ENCODE measurements at places on chromosomes 5 and 9.

DNA sequence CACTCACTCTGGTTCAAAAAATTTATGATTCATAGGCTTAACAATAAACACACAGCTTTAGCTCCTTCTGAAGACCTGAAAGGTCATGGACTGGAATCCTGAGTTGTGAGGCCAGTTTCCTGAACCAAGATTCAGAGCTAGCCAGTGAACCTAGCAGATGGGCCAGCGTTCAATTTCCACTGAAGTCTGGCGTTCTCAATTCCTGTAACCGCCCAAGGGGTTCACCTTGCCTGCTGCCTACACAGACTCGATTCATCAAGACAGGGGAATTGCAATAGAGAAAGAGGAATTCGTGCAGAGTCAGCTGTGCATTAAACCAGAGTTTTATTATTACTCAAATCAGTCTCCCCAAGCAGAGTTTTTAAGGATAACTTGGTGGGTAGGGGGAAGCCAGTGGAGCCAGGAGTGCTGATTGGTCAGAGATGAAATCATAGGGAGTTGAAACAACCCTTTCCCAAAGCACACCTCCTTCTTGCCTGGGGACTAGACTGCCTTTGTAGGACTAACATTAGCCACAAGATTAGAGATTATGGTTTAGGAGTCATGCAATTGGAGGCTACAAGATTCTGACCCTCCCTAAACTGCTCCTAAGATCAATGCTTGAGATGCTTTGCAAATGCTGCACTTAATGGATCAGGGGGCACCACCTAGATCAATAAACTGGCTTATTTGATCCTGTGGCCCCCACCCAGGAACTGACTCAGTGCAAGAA lies 117.5 kb upstream of the SHB start:
- no peak for DNase-seq

- DNase-seq: peak; percentile 37
Measured at GRCh38 chr5:14108170-14108996, 34.8 kb upstream of the TRIO start.

DNA sequence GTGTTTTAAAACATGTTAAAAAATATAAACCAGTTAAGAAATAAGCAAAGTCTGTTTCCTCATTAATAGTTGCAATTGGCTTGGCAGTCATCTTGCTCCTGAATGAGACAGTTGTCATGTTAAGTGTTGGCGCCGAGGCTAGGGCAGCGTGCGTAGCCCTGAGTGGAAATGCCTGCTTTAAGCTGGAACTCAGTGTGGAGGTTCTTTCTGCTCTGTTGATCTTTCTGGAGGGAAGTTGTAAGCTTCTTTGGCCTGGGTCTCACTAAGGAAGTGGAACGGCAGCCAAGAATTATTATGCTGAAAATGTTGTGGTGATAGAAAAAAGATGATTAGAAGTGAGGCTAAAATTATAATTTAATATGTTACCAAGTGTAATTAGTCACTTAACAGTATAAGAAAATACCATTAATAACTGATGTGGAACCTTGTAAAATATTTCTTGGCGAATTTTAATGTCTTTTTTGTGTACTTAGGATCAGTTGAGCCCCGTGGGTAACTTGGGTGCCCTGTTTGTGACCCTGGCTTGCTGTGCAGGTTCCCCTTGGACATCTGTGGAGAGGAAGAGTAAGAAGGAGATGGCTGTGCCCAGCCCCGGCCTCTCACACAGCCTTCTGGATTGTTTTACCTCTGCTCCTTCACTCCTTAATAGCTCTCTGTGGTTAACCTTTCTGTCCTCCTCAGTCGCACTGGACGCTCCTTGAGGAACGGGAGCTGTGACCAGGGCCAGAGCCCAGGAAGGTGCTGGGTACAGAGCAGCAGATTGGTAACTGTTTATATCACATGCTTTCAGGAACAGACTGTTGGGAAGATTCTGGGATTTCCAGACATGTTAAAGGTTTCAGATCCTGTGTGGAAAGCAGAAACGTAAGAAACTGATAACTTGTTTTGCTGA lies 31.0 kb downstream of the PCBD2 start:
- DNase-seq: no peak

GRCh38 chr9:84187090-84187489 lies 153.5 kb downstream of the SLC28A3 start:
- DNase-seq: no peak

DNA sequence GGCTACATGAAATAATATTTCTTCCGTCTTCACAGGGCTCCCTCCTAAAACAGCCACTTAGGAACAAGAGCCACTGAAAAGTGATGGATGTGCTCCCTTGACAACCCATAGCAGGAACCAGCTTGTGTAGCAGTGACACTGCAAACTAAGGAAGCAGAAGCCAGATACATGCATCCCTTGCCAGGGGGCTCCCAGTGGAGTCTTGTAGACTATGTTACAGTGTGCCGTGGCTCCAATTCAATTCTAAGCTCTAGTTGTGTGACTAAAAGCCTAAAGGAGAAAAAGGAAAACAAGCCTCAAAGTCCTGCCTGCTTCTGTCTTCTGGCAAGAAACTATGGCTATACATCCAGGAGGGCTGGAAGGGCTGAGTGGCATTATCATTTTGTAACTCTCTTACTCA lies 12.2 kb upstream of the TAF1L start:
- no peak for DNase-seq

All from NCI-H2171 treated with DMSO at 0.1 percent for 48 hours (cell line).